ENCODE measurements at places on chromosomes 16 and 17. TPM values are rescaled to one million over a fixed set of nuclear protein-coding genes. Genes with fewer than 3 reads are reported as not detected.
A peak's percentile ranks its signal among the peaks of the same experiment; 100 is the strongest.

GRCh38 chr17:49571283-49571682 lies 4.4 kb upstream of the NXPH3 start:
- DNase-seq, result no peak

DNA sequence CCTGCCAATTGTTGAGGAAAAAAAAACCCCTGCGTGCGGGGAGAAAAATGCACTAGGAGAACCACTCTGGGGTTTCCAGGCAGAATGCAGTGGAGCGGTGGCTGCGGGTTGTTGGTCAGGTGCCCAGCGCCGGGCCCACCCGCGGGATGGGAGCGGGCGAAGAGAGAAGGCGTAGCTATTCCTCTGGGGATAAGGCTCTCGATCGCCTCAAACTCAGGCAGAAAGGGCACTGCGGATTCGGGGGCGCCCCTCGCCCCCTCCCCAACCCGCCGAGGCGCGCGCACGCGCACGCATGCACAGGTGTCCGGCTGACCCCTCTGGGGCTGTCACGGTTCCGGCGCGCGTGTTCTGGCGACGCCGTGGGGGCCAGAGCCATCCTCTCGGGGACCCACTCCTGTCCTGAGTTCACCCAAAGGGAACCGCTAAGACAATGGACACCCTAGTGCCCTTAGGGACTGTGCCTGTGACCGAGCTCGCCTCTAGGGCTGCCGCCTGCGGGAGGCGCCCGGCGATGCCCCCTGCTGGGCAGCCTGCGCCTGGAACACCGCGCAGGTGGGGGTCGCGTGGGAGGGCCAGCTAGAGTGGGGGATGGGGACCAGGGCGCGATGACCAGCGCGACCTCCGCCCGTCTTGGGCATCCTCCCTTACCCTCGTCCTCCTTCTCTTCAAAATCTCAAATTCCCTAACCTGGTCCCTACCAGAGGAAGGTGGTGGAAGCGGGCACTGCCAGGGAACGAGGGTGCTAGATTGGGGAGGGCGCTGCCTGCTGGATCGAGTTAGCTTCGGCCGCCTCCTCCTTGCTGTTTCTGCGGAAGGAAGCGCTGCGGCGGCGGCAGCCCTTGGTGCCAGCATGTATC lies 14.4 kb upstream of the CBX8 start:
- DNase-seq, result no peak

ALDH3A2 gene
- total RNA-seq, result 137 TPM

- DNase-seq, result no peak
Measured at GRCh38 chr16:4093495-4094126, 22.6 kb downstream of the ADCY9 start.

DNA sequence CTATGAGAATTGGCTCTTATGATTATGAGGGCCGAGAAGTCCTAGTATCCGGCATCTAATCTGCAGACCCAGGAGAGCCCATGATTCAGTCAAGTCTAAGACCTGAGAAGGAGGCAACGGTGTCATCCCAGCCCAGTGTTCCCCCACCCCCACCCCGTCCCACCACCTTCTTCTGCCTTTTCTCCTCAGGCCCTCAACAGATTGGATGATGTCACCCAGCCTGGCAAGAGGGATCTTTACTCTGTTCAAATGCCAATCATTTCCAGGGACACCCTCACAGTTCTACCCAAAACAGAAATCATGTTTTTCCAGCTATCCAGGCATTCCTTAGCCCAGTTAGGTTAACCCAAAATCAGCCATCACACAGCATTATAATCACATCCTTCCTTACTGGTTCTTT lies 10.0 kb upstream of the GAA start:
- no peak for DNase-seq

SEPTIN12 gene
- not detected for total RNA-seq

PLA2G10 gene
- not detected for total RNA-seq

DNA sequence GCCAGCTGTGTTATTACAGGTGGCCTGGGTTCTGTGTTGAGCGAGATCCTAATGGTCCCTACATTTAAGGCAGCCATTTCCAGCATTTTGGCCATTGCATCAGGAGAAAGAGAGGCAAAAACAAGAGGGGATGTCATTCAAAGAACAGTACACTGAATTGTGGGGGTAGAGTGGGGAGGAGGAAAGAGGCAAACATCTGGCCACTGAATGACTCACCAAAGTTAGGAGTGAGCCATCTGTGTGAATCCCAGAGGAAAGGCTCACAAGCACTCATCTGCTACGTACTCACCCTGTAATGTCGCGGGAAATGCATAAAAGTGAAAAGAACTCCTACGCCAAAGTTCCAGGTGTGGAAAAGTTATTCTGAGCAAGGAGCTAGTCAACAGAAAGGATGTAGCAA lies 16.7 kb downstream of the KRABD2 start:
- peak; percentile 65 for DNase-seq

- no peak for DNase-seq
Measured at GRCh38 chr16:67294938-67295361, 15.6 kb downstream of the PLEKHG4 start.

- no peak for DNase-seq
Measured at GRCh38 chr16:19132898-19133297, 19.1 kb downstream of the ITPRIPL2 start.

- DNase-seq, result no peak
Measured at GRCh38 chr16:58615280-58615679, 14.3 kb downstream of the CNOT1 start.

- DNase-seq, result peak; percentile 80
Measured at GRCh38 chr17:32971171-32971570, 20.5 kb upstream of the SPACA3 start.

GRCh38 chr17:55521186-55521585 lies 9.9 kb upstream of the SMIM36 start:
- no peak for DNase-seq

DNA sequence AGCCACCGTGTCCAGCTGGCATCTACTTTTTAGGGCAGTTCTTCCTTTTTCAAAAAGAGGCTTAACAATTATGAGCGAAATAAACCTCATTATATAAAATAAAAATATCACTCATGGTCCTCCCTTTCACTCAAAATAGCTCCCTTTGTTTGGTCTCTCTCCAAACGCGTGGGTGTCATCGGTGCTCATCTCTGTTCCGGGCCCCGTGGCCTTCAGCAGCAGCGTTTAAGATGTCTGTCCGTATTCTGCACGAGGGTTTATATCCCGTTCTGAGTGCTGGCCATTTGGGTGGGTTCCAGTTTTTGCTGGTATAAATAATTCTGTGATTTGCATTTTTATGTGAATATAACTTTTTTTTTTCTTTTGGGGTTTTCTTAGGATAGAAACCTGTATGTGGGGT lies 33.4 kb downstream of the PRMT7 start:
- no peak for DNase-seq

All from myocyte (in vitro differentiated cells).